ENCODE measurements at places on chromosomes 11 and 22.

GRCh38 chr11:63443714-63444113, 47.3 kb downstream of the PLAAT5 start:
- no peak for DNase-seq

DNA sequence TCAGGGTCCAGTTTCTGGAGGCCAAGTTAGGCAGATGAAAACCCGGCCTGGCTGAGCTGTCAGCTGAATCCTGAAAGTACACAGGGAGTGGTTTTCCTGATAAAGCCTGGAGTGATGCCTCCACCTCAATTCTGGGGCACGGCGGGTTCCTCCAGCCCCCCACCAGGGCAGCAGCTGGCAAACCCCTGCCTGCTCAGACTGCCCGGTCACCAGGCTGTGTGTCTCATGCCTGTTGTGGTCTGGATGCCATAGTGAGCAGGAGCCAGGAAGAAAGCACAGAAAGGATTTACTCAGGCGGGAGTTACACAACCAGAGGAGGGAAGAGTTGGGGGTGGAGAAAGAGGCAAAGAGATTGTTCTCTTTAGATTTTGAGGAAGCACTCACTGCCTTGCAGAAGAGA, 119.9 kb upstream of the RASSF10 start:
- DNase-seq, result no peak

DNA sequence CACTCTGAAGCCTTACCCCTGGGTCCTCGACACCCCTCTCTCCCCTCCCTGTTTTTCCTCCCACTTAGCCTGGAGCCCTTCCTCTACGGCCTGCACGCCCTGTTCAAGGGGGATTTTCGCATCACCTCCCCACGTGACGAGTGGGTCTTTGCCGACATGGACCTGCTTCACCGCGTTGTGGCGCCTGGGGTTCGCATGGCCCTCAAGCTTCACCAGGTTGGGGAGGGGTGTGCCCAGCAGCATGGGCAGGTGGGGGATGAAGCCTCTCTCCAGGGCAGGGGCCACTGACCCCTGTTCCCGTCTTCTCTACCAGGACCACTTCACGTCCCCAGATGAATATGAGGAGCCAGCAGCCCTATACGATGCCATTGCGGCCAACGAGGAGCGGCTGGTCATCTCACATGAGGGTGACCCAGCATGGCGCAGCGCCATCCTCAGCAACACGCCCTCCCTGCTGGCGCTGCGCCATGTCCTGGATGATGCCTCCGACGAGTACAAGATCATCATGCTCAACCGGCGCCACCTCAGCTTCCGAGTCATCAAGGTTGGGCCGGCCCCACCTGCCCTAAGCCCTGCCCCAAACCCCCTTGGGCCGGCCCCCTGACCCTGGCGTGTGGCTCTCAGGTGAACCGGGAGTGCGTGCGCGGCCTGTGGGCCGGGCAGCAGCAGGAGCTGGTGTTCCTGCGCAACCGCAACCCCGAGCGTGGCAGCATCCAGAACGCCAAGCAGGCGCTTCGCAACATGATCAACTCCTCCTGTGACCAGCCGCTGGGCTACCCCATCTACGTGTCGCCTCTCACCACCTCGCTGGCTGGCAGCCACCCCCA, 2.8 kb upstream of the SIPA1 start:
- DNase-seq, result no peak

DNA sequence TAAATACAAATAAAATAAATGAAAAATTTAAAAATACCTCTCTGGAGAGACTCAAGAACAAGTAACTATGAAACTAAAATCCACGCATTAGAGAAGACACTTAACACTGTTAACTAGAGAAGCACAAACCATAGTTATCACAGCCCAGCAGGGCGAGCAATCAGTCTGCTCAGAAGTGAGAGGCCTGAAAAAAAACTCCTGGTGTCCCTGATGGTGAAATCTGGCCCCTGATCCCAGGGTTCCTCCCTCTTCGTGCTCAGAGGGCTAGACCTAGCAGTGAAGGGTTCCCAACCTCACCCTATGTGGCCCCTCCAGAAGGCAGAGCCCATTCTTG, 49.7 kb upstream of the VPREB1 start:
- no peak for DNase-seq

DNA sequence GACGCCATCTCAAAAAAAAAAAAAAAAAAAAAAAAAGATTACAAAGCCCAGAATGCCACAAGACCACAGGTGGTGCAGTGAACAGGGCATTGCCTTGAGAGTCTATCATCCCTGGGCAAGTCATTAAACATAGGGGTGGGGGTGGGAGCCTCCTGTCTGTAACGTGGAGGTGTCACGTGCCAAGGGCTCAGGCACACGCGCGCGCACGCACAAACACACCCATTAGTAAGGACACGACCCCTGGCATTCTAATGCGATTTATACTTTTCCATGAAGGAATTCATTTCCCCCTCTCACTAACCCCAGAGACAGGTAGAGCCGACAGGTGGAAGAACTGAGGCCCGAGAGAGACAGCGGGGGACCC, 5.8 kb upstream of the GCAT start:
- DNase-seq, result no peak

- no peak for DNase-seq
Observed at GRCh38 chr11:2567026-2567671, 122.3 kb downstream of the KCNQ1 start.

GRCh38 chr22:32661296-32661695, 140.2 kb upstream of the TIMP3 start:
- DNase-seq, result no peak

GRCh38 chr22:47291565-47292495, 529.4 kb downstream of the TBC1D22A start:
- no peak for DNase-seq

DNA sequence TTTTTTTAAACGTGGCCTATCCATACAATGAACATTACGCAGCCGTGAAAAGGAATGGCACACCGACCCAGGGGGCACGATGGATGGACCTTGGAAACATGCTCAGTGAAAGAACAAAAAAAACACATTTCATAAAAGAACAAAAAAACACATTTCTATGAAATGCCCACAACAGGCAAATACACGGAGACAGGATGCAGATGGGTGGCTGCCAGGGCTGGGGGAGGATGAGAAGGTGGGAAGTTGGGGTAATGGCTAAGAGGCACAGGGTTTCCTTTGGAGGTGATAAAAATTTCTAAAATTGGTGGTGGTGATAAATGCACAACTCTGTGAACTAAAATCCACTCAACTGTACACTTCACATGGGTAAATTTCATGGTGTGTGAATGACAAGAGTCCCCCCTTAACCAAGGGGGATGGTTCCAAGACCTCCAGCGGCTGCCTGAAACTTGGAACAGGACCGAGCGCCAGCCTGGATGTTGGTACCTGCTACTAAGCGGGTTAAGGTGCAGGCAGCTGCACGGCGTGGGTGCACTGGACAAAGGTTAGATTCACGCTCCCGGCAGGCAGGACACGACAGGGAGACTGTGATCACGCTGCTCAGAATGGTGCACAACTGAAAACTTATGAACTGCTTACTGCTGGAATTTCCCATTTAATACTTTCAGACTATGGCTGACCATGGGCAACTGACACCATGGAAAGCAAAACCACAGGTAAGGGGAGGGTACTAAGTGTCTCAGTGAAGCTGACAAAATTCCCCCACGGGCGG, 16.5 kb downstream of the BRD1 start:
- DNase-seq, result no peak

DNA sequence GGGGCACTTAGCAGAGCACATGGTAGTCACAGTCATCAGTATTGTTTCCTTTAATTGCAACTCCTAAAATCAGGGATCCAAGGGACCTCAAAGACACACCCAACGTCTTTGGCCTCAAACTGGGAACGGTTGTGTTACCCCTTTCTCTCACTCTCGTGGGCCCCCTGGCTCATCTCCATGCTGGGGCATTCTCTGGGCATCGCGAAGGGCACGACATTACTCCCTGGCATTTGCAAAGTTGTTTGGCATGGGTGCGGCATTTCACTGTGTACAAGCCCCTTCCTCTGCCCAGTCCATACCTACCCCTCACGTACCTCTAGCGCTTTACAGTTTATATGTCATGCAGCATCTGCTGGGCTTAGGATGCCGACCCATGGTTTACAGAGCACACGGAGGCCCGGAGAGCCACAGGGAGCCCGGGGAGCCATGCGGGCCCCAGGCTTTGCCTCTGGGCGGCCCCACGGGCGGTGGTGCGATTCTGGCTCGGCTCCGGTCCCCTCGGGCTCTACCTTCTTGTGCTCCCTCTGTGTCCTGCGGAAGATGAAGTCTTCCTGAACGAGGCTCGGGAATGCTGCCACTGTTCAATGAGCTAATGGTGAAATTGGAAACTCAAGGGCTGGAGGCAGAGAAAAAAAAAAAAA, 21.9 kb upstream of the CACNG2 start:
- no peak for DNase-seq

- DNase-seq, result no peak
Observed at GRCh38 chr22:32882774-32883530, 81.4 kb downstream of the TIMP3 start.

- DNase-seq, result no peak
Observed at GRCh38 chr22:37196539-37197450, 8.7 kb upstream of the C1QTNF6 start.

- DNase-seq, result peak; percentile 30
Observed at GRCh38 chr11:118437208-118438125, 1.2 kb downstream of the KMT2A start.

GRCh38 chr11:85651118-85651517, 3.4 kb downstream of the TMEM126A start:
- no peak for DNase-seq

GRCh38 chr22:32073823-32074380, 30.8 kb downstream of the SLC5A1 start:
- DNase-seq, result no peak

DNA sequence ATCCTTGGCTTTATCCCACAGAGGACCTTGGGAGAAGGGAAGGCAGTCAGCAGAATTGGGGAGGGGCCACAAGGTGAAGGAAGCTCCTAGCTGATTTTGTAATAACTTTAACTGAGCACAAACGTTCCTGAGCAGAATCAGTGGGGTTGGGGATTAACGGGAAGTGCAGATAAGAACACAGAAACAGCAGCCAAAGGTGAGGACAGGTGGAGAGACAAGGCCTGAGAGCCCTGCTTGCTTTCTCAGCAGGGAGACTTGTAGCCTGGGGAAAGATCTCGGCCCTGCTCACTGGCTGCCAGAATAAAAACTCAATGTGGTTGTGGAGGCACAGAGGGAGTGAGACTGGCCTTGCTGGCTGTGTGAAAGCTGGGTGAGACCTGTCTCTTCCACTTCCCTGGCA, 265.2 kb upstream of the FAT3 start:
- no peak for DNase-seq

DNA sequence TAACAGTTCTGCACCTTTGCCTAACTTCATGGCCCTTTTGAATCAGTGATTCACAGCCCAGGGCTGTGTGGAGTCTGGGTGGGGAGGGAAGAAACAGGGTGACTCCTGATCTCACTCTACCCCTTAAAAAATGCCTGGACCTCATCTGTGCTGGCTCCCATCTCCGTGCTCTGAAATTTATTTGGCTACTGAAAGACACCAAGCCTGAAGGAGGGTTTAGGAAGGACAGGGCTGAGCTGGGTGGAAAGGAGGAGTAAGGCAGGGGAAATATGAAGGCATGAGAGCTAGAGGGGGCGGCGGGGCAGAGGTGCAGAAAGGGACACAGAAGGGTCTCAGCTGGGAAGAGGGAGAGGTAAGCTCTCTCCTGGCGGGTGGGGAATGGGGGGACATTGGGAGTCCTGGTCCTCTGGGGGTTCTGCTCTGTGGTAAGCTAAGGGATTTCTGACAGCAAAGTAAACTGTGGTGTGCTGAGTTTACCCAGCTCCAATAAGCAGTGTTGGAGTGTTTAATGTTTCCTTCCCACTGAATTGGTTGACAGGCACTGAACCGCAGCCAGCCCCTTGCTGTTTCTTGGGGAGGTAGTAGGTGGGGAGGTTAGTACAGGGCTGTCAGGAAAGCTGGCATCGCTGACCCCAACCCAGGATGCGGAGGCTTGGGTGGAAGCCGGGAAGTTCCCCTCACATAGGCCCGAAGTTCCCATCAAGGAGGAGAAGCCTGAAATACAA, 71.1 kb downstream of the RPUSD4 start:
- no peak for DNase-seq

DNA sequence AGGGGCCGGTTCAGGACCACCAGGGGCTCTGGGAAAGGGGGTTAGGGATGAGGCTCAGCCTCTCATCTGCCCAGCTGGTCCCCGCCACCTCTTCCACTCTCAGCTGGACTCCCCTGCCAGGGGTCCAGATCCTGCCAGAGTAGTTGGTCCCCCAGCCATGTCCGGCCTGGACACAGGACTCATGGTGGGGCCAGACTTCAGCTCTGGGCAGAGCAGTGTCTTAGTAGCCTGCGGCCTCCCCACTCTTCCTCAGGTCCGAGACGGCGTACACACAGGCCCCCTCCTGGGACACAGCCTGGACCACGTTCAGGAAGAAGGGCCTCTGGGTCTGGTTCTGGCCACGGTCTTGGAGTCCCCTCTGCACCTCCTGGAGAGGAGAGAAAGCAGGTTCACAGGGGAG, 25.1 kb downstream of the GGT5 start:
- DNase-seq, result no peak

- DNase-seq, result no peak
Observed at GRCh38 chr11:13140873-13141655, 131.9 kb downstream of the RASSF10 start.

DNA sequence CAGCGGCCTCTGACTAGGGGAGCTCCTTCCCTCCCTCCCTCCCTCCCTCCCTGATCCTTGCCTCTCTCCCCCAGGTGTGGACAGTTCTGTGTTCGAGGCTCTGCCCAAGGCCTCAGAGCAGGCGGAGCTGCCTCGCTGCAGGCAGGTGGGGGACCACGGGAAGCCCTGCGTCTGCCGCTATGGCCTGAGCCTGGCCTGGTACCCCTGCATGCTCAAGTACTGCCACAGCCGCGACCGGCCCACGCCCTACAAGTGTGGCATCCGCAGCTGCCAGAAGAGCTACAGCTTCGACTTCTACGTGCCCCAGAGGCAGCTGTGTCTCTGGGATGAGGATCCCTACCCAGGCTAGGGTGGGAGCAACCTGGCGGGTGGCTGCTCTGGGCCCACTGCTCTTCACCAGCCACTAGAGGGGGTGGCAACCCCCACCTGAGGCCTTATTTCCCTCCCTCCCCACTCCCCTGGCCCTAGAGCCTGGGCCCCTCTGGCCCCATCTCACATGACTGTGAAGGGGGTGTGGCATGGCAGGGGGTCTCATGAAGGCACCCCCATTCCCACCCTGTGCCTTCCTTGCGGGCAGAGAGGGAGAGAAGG, 11.1 kb upstream of the POU2F3 start:
- no peak for DNase-seq

DNA sequence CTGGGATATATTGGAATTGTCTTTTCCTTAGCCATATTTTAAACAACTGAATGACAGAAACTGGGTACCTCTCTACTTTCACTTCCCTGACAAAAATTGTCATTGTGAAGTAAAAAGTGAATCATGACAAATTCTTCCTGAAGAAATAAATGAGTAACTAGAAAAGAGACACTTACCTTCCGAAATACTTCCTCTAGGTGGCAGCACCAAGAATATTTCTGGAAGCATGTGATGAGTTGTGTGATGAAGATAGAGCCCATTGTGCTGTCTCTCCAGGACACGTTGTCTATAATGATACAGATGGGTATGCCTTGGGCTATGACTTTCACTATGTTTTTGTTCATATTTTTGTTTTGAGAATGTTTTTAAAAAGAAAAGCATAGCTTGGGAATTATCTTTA, 21.5 kb downstream of the CASP4 start:
- DNase-seq, result no peak

All from CD8-positive, alpha-beta T cell (primary cell).